ENCODE measurements at places on chromosomes 16 and 17.

DNA sequence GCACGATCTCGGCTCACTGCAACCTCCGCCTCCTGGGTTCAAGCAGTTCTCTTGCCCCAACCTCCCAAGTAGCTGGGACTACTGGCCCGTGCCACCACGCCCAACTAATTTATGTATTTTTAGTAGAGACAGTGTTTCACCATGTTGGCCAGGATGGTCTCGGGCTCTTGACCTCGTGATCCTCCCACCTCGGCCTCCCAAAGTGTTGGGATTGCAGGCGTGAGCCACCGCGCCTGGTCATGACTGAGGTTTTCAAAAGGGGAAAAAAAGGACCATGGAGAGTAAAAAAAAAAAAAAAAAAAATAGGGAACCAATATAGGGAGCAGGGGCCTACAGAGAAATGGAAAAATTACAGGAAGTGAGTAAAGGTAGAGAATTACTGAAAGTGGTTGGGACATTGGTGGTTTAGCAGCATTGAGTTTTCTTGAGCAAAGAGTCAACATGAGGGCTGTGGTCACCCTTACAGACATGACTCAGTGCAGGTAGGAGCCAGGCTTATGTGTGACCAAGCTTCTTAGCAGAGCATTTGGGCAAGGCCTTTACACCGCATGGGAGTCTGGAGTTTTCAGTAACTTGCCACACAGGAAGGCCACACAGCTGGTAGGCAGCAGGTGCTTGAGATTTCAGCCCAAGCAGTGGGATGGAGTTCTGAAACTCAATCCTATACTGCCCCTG is 447.3 kb downstream of the HS3ST3B1 start:
- DNase-seq, result no peak

GRCh38 chr16:8859913-8860881 is 8.6 kb downstream of the CARHSP1 start:
- no peak for DNase-seq

- no peak for DNase-seq
Observed at GRCh38 chr16:86520317-86521210, 10.2 kb downstream of the FOXF1 start.

DNA sequence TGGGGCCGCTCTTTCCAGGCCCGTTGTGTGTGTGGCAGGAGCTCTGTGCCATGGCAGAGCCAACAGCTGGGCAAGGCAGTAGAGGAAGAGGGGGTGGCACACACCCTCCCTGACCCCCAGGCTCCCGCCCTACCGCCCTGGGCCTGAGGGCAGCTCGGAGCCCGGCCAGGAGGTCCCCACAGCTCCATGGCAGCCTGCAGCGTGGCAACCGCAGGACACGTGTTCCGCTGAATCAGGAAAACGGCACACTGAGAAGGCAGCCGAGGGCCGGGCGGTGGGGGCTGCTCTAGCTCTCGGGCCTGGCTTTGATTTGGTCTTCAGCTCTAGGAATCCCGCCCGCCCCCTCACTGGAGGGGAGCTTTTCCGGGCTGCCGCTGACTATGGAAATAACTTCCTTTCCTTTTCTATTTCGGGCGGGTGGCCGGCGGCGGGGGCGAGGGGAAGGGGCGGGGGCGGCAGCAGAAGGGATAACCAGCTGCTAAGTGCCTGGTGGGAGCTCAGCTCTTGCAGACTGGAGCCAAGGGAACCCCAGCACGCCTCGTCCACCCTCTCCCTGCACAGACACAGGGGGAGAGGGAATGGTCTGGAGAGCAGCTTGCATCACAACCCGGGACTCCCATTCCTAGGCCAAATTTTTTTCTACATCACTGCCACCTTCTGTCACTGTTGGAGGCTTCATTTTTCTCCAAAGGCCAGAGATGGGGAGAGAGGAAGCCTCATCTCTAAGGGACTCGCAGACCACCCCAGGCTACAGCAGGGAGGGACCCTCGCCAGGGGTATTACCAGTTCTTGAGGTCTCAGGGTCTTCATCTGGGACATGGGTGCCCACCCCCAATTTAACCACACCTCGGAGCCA is 24.8 kb upstream of the MRPS23 start:
- DNase-seq, result peak; percentile 95

GRCh38 chr17:40341808-40342503 is 22.6 kb downstream of the GJD3 start:
- DNase-seq, result peak; percentile 80

DNA sequence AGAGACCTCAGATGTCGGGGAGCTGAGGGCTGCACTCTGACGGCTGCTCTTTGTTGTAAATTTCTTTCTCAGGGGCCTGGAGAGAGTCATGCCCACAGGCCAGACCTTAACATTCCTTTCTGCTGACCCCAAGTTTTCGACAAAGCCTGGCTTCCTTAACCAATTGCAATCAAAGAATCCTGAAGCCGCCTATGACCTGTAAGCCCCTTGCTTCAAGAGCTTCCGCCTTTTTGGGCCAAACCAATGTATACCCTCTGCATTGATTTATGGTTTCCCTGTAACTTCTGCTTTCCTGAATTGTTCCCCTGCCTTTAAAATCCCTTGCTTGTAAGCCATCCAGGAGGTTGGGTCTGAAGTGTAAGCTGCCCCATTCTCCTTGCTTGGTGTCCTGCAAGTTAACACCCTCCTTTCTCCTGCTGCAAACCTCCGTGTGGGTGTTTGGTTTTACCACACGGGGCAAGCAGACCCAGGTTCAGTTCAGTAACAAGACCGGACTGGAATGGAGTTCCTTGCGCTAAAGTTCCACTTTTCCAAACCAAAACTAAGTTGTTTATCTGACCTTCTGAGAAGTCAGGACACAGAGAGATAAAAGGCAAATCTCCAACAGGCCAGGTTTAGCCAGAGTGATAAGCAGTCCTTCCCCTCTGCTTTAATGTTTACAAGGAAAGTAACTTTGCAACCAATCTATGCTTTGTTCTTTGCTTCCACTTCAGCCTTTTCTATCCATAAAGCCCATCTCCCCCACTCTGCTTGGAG is 141.6 kb downstream of the KCNJ12 start:
- no peak for DNase-seq

GRCh38 chr17:81009136-81009535 is 17.5 kb downstream of the CHMP6 start:
- no peak for DNase-seq

DNA sequence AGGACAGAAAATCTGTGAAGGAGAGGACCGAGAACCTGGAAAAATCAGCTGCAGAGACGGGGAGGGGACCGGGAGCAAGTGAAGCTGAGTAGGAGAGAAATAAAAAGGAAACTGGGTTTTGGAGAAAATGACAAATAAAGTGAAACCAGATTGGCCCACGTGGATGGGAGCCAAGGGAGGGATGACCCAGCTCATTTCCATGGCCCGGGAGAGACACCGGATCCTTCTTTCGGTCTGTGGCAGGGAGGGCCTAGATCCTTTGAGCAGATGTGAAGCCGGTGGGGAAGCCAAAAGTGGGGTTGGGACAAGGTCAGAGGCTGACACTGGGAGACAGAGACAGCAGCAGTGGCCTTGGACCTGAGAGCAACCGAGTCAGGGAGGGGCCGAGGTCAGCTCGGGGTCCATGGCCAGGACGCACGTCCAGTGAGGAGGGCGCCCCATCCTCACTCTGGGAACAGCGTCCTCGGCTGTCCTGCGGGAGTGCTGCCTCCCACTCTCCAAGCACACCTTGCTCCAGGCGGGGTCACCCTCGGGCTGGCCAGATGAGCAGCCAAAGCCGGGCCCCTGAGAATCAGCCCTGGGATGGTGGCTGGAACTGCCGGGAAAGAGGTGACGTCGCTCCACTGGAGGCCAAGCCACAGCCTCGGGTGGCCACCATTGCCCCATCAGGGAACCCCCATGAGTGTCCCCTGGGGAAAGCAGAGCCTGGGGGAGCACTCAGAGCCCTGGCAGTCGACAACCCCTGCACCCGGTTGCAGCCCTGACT is 50.8 kb upstream of the CDR2 start:
- no peak for DNase-seq

DNA sequence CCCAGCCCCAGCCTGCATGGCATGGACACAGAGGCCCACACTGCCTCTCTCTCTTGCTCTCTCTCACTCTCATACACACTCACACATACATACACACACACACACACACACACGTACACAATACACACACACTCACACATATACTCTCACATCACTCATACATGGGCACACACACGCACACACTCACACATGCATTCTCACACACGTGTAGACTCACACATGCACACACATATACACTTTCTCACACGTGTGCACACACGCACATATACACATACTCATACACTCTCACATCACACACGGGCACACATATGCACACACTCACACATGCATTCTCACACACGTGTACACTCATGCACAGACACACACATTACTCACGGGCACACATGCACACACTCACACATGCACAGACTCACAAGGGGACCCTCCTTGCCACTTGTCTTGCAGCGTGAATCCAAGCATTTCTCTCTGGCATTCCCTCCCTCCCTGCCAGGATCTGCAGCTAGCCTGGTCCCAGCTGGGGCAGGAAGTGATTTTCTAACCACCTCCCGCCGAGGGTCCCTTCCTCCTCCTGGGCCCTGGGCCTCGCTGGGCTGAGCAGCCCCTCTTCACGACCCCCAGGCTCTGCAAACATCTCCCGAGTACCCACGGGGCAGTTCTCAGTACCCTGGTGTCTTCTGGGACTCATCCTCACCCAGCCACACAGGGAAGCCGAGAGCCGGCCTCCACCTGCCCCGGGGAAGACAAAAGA is 37.5 kb downstream of the IL21R start:
- no peak for DNase-seq

GRCh38 chr17:2945299-2945698 is 118.1 kb downstream of the OR1D5 start:
- no peak for DNase-seq

DNA sequence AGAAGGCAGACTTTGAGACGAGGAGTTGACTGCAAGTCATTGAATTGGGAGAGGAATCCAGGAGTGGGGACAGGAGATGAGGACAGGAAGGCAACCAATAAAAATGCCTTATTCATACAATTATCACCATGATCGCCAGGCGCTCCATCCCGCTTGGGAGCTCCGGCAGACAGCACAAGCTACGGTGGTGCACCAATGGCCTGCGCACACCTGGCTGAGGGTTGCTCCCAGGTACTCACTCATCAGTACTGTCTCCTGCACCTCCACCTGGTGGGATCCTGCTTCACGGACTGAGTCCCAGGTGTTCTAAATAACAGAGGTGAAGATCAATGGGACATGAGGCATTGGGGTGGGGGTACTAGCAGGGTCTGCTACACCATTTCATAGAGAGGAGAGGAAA is 160.0 kb upstream of the TNRC6C start:
- no peak for DNase-seq

GRCh38 chr16:361872-362701 is 8.3 kb downstream of the MRPL28 start:
- DNase-seq, result peak; percentile 92

GRCh38 chr17:77963441-77963840 is 4.9 kb downstream of the TNRC6C start:
- peak; percentile 8 for DNase-seq

GRCh38 chr17:67390646-67391361 is 13.7 kb downstream of the PITPNC1 start:
- DNase-seq, result peak; percentile 58

DNA sequence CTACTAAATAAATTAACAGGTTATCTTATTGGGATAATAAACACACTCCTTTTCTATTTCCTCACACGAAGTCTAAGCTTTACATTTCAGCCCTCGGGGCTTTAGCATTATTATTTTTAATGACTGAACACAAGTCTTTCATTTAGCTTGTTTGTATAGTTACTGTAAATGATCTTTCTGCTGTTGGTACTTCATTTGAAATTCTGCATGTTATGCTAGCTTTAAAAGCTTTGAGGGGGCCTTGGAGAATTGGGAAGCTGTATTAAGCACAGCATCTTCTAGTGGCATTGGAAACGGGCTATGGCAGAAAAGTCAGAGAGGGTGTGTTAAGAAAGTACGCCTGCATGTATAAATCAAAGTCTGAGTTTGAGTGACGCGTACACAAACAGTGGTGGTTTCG is 243.7 kb downstream of the FTO start:
- no peak for DNase-seq

GRCh38 chr17:18111330-18111971 is 2.9 kb downstream of the MYO15A start:
- DNase-seq, result no peak

- no peak for DNase-seq
Observed at GRCh38 chr17:59490216-59490615, 75.2 kb upstream of the DHX40 start.

DNA sequence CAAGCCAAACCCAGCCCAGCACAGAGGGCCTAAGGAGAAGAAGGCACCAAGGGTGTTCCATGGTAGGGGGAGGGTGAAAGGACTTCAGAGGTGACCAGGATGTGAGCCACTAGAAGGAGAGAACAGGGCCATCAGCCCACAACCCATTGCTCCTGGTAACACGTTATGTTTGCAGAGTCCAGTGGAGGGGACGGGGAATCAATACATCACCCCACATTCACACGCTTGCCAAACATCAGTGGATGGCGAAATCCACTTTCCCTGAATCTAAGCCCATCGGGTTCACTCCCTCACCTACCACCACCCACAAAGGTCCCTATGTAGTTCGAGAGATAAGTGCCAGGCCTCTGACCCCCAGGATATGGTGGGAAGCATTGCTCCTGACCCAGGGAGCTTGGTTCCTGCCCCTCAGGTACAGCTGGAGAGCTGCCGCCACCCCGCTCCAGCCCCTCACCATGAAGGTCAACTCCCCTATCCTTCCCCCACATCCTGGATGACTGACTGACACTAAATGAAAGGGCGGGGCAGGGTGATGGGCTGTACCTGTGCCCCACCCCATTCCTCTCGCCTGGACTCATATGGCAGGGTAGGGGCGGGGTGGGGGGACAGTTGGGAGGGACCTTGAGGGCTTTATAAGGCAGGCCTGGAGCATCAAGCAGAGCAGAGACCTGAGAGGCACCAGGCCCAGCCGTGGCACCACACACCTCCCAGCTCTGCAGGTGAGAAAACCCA is at the start of gene GAST:
Gene GAST (plus strand): TSS at position 663 of the 732 bp plus-strand sequence. CDS start 3,106 bp downstream, outside the sequence.
- DNase-seq, result no peak

DNA sequence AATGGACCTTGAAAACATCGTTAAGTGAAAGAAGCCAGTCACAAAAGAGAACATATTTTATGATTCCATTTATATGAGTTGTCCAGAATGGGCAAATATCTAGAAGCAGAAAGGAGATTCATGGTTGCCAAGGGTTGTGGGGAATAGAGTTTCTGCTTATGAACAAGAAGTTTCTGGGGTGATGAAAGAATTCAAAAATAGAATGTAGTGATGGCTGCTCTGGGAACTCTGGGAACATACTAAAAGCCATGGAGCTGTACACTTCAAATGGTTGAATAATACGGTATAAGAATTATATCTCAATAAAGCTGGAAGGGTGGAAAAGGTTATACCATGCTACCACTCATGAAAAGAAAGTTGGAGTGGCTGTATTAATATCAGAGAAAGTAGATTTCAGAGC is 18.5 kb downstream of the AKTIP start:
- DNase-seq, result no peak

- DNase-seq, result no peak
Observed at GRCh38 chr17:78172249-78173051, 4.1 kb downstream of the SYNGR2 start.

GRCh38 chr17:34465789-34466188 is 102.8 kb upstream of the CCL1 start:
- no peak for DNase-seq

All from ACHN (cell line).